ENCODE measurements at places on chromosomes 12 and 14.

DNA sequence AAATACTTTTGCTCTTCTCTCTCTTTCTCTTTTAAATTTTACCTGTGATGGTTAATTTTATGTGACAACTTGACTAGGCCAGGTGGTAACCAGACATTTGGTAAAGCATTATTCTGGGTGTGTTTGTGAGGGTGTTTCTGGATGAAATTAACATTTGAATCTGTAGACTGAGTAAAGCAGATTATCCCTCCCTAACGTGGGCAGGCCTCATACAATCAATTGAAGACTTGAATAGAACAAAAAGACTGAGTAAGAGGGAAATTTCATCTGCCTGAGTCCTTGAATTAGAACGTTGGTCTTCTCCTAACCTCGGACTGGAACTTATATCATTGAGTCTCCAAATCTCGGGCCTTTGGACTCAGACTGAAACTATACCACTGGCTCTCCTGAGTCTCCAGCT, 182.1 kb downstream of the NELL2 start:
- DNase-seq: no peak

GRCh38 chr12:127655691-127656090, 611.3 kb upstream of the TMEM132C start:
- DNase-seq: no peak

DNA sequence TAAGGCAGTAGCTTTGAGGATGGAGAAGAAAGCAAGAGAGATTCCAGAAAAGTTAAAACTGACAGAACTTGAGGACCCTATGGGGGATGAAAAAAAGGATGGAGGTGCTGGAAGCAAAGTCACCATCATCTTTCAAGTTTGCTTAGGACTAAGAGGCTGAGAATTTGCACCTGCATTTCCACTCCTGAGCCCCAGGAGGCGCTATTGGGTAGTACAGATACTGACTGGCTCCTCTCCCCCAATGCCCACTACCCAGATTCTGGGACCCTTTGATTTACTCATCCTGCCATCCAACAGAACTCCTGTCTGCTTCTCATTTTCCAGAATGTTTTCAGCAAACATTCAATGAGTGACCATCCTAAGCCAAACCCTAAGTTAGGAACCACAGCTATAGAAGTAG, 34.0 kb upstream of the CMKLR1 start:
- DNase-seq: no peak

DNA sequence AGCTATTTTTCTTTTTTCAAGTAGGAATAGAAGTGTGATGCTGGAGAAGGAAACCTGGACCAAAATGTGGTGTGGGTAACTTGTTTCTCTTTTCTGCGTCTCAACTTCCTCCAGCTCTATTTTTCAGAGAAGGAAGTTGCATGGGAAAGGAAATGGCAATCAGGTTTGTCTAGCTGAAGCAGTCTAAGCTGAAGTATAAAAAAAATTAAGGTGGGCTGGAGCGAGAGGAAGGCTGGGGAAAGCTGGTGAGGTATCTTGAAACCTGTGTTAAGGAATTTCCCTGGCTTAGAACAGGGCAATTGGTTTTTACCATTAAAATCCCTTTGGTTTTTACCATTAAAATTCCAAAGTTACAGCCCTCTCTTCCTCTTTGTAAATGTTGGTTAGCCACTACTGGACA, 34.2 kb upstream of the NINJ2 start:
- no peak for DNase-seq

Measured in natural killer cell treated with Interleukin-12 subunit alpha and Interleukin-12 subunit beta and Interleukin-15 and Interleukin-18, amount 100 ng/mL, for 72 hours (primary cell).